ENCODE measurements at places on chromosomes 12 and 14.

DNA sequence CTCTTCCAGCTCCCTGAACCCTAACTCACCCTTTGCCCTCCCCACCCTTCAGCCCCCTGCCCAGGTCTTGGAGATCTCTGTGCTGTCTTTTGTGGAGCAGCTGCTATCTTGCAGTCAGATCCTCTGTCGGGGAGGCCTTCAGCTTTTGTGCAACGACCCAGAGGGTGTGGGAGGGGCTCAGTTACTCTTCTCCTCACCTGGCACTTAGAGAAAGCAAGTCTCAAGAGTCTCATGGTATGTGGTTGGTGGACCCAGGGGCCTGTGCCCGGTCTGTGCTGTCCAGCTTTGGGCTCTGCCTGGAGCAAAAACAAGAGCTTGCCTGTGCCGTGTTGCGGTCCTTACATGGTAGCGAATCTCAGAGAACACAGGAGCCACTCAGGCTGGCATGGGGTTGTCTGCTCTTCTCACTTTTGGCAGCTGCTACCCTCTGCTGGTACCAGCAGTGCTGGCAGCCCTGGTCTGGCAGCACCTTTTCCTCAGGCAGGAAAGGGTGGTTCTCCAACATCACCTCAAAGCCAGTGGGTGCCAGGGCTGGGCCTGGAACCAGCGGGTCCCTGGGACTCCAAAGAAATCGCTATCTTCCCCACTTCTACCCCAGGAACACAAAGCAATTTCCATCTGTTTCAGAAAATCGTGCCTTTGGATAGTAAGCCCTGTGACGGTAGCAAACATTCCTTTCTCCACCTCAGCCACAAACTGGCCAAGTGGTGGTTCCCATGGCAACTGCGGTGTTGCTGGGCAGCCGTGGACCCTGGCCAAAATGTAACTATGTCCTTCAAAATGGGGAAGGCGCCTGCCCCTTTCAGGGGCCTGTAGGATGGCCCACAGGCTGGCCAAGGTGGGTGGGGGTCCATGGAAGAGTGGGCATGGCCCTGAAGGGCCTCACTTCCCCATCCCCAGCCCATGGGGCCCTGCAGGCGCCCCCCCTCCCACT is 90.0 kb downstream of the RIN3 start:
- DNase-seq = peak; percentile 13

DNA sequence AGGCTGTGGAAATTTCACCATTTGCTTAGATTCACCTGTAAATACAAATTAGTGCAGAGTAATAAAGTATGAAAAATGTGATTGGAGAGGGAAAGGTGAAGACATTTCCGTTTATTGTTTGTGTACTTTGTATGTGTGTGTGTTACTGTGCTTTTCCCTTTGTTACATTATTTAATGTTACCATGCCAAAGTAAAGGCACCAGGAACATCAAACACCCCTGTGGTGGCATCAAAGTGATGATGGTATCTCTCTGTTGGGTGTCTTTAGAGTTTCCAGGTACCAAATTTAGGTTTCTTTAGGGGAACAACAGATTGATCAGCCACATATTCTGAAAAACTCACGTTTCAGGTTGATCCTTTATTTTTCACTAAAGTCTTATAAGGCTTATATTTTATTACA is 189.0 kb upstream of the FBXO33 start:
- DNase-seq = no peak

DNA sequence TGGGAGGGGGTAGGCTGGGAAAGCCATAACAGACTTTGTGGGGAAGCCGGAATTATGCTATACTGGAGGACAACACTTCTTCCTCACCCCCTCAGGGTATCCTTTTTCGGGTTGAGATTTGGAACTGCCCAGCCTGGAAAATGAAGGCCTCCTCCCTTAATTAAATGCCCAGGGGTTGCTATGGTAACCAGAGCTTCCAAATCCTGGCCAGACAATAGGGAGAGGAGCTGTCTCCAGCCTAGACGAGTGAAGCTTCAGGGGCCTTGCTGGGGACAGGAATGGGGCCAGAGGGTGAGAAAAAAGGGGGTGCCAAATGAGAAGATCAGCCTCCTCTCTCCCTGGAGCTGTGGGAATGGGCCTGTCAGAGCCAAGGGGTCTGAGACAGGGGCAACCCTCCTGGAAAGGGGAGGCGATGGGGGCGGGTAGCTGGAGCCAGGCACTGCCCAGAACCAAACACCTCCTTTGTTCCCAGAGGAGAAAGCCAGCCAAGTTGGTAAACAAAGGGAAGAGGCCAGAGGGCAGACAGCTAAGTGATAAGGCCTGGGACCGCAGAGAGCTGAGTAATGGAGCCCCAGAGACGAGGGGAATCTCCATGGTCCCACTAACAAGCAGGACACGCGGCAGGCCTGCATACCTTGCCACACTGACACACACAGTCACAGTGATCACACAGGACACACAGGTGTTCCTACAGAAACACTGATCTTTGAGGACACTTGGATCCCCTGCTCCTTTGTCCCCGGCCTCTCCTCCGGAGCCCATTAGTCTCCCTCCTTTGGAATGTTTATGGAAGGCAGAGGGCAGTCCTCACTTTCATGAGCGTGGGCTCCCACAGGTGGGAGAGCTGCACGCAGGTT is 17.9 kb upstream of the RND1 start:
- DNase-seq = peak; percentile 4

DNA sequence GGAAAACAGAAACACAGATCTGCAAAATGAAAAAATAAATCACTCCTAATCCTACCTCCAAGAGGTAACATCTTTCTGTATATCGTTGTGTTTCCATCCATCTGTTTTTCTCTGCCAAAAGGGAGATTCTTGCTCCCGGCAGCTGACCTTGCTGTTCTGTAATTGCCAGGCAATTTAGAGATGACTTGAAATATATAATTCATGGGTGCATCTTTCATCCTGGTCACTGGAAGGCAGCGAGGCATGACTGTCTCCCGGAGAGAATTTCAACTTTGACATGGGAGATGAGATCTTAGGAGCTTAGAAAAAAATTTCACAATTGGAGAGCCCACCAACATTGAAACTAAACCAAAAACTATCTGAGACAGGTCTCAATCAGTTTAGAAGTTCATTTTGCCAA is 53.0 kb downstream of the WSCD2 start:
- DNase-seq = no peak

DNA sequence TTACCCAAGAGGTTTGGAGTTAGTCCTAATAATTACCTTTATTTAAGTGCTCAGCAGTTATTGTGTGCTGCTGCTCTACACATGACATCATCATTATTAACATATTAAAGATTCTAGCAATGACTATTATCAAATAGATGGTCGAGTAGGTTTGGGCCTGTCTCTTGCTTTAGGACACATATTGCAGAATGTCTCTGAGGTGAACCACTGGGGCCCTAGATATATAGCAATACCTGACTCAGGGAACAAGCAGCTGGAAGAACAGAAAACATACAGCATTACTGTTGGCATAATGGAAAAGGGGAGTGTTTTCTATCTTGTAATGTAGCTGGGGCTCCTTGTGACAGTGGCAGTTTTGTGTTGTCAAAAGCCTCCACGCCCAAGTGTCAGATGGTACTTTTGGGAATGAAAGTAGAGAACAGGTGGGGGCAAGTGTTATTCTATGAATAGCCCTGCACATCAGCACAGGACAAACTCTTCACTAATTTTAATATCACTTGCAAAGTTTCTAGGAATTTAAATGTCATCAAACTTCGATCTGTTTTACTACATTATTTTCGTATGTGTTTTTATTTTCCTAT is 54.6 kb downstream of the C12orf56 start:
- no peak for DNase-seq

DNA sequence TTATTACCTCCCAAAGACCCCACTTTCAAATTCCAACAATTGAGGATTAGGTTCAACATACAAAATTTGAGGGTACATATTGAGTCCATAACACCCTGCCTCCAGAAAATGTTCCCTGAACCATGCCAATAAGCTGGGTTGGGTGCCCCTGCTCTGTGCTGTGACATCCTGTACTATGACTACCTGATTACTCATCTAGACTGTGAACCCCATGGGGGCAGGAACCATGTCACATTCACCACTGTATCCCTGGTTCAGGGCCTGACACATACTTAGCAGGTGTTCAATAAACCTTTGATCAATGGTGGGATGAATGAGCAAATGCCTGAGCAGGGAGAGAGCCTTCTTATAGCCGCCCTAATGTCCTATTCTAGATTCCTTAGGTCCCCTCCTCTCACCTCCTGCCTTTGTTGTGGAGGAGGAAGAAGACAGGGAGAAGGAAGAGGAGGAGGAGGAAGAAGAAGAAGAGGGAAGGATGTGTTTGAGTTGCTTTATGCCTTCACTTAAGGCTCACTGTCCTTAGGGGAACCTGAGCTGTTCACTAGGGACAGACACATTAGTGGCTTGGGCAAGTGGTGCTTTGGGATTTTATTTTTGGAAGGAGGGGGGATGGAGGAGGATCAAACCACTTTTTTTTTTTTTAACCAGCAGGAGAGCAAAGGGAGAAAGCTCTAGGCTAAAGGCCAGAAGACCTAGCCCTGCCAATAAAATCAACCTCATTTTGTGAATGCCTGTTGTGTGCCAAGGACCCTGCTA is 21.3 kb downstream of the GPR68 start:
- DNase-seq = peak; percentile 67

DNA sequence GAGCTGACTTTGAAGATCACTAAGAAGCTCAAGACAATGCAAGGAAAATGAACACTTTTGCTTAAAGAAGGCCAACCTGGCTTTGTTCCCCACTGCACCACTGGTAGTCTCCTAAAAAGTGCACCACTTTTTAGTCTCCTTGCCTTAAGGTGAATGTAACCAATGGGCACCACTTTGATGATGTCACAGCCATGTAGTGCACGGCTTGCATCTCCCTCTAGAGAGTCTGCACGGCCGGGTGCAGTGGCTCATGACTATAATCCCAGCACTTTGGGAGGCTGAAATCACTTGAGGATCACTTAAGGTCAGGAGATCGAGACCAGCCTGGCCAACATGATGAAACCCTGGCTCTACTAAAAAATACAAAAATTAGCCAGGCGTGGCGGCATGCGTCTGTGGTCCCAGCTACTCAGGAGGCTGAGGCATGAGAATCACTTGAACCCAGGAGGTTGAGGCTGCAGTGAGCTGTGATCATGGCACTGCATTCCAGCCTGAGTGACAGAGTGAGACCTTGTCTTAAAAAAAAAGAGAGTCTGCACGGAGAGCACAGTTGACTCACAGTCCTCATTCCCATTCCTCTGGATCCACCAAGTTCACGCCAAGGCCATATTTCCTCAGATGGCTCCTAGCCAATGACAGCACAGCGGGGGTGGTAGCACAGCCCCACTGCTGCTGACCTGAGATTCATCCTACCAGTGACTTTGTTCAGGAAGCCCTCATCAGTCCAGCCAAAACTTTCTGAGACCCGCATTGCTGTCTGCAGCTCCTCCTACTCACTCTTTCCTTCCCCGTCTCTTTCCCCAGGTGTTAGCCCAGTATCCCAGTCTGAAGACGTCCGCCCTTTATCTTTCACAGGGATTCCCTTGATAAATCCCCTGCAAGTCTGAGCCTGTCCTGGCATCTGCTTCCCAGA is 16.5 kb upstream of the IFT81 start:
- DNase-seq = no peak

GRCh38 chr12:20212658-20213555 is 155.4 kb upstream of the PDE3A start:
- DNase-seq = peak; percentile 90

DNA sequence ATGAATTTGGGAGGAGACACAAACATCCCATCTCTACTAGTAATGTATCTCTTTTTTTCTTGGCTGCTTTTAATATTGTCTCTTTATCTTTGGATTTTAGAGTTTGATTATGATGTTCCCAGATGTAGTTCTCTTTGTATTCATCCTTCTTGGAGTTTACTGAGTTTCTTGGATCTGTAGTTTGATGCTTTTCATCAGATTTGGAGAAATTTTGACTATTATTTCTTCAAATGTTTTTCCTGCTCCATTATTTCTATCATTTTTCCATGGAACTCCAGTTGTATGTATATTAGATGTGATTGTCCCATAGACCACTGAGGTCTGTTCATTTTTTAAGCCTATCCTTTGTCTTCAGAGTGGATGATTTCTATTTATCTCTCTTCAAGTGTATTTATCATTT is 90.7 kb upstream of the ARHGAP5 start:
- no peak for DNase-seq

GRCh38 chr12:2960996-2961616 is 1.9 kb downstream of the TEAD4 start:
- DNase-seq = no peak

DNA sequence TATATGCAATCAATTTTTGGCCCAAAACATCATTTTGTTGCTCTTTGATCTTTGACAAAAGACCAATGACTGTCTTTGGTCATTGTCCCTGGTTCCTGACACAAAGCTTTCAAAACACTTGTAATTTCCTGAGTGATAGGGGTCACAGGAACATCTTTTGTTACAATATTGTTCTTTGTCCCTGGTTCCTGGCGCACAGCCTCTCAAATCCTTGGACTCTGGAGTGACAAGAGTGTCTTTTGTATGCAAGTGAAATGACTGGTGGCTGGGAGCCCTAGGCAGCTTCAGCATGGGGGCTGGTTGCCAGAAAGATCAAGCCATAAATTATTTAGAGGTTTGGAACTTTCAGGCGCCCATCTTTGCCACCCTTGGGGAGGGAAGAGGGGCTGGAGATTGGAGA is 53.9 kb downstream of the DNAH10 start:
- DNase-seq = peak; percentile 56

GRCh38 chr12:116194935-116195431 is 82.5 kb downstream of the MED13L start:
- no peak for DNase-seq

DNA sequence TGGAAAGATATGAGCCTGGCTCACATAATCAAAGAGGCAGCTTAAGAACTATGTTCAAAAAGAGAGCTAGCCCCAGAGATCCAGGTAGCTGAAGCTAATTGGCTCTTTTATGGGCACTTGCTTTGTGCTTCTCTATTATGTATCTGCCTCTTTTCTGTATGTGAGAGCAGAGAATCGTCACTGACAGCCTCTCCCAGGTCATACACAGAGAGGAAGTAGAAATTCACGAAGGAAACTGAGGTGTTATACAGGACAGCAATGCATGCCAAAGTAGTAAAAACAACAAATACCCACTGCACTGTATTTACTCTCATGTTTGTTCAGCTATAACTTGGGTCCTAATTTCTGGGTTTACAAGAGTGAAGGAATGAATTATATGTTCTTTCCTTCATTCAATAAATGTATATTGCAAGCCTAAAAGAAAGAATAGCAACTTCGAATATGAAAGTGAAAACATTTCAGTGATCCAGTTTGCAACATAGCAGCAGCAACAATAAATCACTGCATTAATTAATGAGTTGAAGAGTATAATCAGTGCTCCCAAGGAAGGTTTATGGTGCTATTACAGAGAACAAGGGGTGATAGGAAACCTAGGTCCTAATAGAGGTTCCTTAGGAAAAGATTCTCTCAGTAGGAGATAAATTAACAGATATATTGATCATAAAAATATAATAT is 47.1 kb upstream of the ATXN7L3B start:
- DNase-seq = no peak
